AG09319 (cell line): ENCODE measurements at places on chromosomes 12 and 14.

DNA sequence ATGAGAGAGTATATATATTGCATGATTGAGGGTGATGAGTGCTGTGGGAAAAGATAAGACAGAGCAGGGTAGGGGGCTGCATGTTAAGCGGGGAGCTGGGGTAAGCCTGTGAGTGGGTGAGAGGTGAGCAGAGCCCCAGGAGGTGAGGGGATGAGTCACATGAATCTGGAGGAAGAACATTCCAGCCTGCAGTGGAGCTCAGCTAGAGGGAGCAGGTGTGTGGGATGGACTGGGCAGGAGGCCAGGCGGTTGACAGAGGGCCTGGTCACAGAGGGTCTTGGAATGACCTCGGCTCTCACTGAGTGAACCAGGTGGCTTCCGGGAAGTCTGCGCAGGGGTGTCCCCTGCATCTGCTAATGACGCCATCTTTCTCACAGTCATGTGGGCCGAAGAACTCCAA is 44.4 kb downstream of the GIT2 start:
- DNase-seq = no peak

GRCh38 chr14:23123419-23123818 is 4.4 kb upstream of the CEBPE start:
- DNase-seq = no peak

DNA sequence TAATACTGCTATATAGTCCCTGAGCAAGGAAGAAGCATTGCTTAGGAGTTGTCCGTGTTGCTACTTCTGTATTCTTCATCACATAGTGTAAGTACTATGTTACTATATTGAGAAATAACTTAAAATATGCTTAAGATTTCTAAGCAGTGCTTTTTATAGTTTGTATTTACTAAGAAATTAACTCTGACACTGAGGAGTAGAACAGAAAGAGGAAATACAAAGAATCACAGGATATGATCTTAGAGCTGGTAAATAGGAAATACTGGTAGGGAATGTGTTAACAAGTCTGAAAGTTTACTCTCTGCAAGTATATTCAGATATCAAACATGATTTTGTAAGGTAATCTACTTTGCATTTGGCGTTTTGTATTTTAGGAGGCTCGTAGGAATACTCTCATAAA is 15.5 kb downstream of the XPOT start:
- no peak for DNase-seq

- DNase-seq = no peak
Measured at GRCh38 chr12:70724444-70724843, 87.2 kb upstream of the PTPRB start.
